ENCODE measurements at places on chromosomes 4 and X.

DNA sequence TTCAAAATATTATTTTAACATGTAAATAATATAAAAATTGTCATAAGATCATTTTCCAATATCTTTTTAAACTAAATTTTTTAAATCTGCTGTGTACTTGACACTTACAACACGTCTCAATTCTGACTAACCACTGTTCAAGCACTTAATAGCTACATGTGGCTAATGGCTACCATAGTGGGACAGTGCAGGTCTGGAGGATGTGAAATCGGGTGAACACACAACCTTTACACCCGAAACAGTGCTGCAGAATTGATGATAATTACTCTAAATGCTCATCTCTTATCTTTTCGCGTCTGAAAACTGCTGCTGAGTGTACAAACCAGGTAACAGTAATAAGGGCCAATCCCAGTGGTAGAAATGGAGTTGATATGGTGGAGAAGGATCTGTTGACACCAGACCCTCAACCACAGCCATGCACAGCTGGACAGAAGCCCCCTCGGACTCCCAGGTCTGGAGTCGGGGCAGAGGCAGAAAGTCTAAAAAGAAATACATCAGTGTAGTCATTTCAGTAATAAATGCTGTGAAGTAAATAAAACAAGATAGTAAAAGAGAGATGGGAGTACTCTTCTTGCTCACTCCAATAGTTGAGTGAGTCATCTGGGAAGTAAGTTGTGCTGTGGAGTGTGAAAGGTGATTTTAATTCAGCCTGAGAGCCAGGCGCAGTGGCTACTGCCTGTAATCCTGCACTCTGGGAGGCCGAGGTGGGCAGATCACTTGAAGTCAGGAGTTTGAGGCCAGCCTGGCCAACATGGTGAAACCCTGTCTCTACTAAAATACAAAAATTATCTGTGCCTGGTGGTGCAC lies 150.0 kb downstream of the CBR4 start:
- no peak for DNase-seq

- no peak for DNase-seq
Observed at GRCh38 chr4:142262956-142263355, 583.1 kb downstream of the INPP4B start.

GRCh38 chr4:96675896-96676295 lies 836.0 kb downstream of the PDHA2 start:
- DNase-seq: no peak

GRCh38 chr4:123110147-123110546 lies 187.8 kb upstream of the NUDT6 start:
- DNase-seq: no peak

DNA sequence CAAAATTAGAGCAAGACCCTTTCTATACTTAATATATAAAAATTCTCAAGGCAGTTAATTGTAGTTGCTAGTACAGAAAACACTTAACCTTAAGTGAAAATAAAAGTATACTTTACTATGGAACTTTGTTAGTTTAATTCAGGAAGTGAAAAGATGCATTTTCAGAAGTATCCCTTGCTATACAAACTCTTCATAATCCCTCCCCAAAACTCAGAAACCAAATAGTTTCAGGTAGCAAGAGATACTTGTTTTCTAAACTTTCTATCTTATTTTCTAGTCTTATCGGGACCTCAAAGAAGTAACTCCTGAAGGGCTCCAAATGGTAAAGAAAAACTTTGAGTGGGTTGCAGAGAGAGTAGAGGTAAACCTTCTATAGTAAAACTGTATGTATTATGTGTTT lies 14.3 kb downstream of the PAICS start:
- no peak for DNase-seq

Measured in natural killer cell (primary cell).